ENCODE measurements at places on chromosomes 3 and 15.

GRCh38 chr3:22555753-22556435, 647.2 kb upstream of the UBE2E2 start:
- DNase-seq: peak; percentile 64

GRCh38 chr3:111787556-111788463, 71.3 kb upstream of the PHLDB2 start:
- no peak for DNase-seq

DNA sequence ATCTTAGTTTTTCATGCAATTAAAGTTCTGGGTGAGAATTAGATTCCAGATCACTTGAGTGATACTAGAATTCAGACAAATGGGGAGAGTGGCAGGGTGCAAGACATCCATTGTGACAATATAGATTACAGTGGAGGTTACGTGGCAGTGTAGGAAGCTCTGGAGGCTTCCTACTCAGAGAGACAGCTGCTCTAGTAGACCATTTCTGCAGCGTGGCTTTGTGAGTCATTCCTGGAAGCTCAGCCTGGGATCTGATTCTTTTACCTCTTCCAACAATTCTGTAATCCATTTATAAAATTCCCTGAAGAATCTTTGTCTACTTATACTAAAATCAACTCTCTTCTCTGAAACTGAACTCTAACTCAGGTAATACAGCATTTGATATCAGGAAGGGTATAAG, 90.4 kb upstream of the ASB14 start:
- no peak for DNase-seq

- no peak for DNase-seq
These were observed 366.0 kb downstream of the AGBL1 start for GRCh38 chr15:86445579-86446252.

DNA sequence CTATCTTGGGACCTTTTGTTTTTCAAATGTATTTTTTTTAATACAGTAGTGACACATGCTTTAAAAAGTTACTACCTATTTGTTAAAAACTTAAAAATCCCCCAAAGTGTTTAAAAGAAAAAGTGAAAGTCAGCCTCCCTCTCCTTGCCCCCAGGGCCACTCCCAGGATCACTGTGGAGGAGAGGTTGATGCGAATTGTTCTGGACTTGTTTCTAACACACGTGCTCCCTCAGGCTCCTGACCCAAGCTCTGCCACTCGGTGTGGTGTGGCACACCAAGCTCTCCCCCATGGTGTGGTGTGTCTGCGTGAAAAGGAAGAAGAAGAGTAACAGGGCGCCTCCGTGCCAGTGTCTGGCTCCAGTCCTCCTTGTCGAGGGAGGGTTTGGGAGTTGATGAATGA, 93.5 kb downstream of the CHCHD6 start:
- no peak for DNase-seq

- no peak for DNase-seq
These were observed 18.3 kb upstream of the ATP8B4 start for GRCh38 chr15:50137330-50137761.

- DNase-seq: no peak
These were observed 979 bp upstream of the ZNF621 start for GRCh38 chr3:40523781-40524180.

- DNase-seq: no peak
These were observed 321.9 kb upstream of the RASGRP1 start for GRCh38 chr15:38886315-38887163.

GRCh38 chr3:115518100-115518852, 105.0 kb upstream of the GAP43 start:
- DNase-seq: peak; percentile 78

DNA sequence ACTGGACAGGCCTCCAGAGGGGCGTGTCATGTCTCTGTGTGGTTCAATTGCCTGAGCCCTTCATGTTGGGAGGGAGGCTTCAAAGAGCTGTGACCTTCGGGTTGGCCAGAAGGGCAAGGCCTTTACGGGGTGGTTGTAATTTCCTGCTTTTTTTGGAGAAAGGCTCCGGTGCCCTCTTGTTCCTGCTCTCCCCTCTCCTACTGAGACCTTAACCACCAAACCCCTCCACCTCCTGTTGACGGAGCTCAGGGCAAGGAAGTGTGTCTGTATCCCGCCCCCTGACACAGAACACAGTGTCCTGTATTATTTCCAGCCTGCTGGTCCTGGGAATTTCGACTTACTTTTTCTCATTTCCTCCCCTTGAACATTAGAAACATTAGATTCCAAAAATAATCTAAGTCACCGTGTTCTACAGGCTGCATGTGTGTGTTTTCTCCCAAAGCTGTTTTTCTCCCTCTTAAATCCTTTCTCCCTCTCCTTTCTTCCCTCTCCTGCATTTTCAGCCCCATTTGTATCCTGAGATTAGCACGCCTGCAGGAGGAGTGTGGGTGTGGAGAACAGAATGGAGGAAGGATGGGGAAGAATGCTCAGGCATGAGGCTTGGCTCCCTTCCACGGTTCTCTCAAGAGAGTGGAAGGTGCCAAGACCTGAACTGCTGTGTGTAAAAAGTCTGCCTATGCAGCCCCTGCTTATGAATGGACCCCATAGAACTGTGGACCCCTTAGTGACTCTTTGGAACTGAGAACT, 285.4 kb upstream of the ROPN1 start:
- no peak for DNase-seq

- DNase-seq: no peak
These were observed 396.6 kb downstream of the GABRB3 start for GRCh38 chr15:26376243-26376642.
